Stimulated activated CD4-positive, alpha-beta T cell treated with anti-CD3 and anti-CD28 coated beads, TNF-alpha, amount 100 ng/mL, for 4 hours (primary cell): ENCODE measurements at places on chromosomes 11 and 22.
A peak's percentile ranks its signal among the peaks of the same experiment; 100 is the strongest.

DNA sequence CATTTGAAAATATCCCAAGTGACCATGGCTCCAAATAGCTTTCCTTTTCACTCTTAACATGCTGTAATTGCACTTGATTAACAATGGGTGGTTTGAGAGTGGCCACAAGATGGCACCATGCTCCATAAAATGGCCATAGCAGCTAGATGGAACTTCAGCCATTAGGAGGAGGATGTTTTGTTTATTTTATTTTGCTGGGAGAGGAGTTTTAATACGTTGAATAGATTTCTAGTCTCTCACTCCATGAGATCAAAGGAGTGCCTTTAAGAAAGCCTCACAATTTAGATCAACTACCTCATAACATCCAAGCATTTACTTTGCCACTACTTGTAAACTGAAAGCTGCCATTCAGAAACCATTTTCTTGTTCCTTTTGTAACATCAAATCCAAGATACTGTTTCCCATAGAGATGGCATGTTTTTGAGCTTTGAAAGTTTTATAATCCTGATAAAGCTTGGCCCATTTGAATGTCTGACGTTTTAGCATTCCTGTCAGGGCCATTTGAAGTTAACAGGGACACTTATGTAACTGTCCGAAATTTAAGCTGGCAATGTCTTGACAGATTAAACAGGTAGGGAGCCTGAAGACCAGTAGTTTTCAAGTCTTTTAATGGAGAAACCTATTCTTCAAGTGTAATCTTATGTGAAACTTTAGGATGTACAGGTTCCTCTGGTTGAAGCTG, 4.7 kb downstream of the FEN1 start:
- peak; percentile 41 for DNase-seq

- DNase-seq, result no peak
Observed at GRCh38 chr11:120121914-120122473, 15.9 kb downstream of the TRIM29 start.

GRCh38 chr22:50705219-50705691, 32.6 kb downstream of the SHANK3 start:
- DNase-seq, result no peak

DNA sequence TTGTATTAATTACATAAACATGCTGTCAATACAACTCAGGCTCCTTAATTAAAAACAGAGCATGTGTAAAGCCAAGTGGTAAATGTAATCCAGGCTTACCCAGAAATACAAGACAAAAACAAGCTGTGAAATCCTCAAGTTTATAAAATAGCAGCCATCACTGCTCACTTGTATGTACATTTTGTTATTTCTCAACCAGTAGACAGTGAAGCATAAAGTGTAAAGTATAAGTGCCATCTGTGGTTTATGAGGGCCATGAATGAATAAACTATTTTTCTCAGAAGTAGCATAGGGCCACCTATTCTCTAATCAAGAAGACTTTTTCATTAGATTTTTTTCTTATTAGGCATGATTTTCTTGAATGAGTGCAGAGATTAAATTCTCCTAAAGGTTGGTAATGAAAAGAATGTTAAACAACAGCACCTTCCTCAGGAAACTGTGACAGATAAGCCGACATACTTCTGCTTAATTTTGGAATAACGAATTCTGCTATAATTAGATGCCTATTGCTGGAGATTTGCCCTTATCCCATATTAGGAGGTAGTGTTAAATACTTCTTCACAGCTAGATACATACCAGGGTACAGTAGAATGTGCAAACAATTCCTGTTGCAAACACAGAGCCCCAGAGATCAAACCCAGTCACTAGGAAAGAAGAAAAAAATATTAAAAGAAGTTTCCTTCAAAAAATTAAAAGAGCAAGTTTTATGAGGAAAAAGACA, 13.0 kb downstream of the SLC5A12 start:
- DNase-seq, result no peak

DNA sequence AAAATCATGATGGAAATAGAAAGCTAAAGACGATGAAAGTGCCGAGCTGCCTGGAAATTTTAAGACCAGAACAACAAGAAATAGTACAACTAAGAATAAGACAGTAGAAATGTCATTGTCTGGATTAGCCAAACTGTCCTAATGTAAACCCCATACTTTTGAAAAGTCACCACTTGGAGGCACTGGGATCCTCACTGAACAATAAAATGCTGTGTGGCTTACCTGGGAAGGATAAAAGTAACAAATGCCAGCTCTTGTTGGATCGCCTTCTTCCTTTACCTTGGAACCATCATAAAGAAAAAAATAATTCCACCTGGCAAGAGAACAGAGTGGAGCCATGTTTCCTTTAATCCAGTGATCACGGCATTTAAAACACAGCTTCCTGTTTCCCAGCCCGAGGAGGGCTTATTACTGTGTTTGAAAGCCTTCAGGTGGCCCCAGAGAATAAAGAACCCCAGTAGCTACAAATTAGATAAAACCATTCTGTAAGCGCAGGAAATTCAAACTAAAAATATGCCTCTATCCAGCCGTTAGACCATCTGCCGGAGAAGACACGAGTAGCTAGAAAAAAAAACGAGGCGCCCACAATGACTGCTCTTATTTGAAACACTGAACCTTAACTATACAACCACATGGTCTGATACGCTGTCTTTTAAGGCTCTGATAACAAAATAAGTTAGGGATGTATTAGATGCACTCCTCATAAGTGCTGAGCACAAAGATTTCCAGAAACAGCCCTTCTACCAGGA, 4.4 kb downstream of the HPS4 start:
- DNase-seq, result no peak

- DNase-seq, result no peak
Observed at GRCh38 chr22:48866906-48867681, 960.6 kb downstream of the BRD1 start.

DNA sequence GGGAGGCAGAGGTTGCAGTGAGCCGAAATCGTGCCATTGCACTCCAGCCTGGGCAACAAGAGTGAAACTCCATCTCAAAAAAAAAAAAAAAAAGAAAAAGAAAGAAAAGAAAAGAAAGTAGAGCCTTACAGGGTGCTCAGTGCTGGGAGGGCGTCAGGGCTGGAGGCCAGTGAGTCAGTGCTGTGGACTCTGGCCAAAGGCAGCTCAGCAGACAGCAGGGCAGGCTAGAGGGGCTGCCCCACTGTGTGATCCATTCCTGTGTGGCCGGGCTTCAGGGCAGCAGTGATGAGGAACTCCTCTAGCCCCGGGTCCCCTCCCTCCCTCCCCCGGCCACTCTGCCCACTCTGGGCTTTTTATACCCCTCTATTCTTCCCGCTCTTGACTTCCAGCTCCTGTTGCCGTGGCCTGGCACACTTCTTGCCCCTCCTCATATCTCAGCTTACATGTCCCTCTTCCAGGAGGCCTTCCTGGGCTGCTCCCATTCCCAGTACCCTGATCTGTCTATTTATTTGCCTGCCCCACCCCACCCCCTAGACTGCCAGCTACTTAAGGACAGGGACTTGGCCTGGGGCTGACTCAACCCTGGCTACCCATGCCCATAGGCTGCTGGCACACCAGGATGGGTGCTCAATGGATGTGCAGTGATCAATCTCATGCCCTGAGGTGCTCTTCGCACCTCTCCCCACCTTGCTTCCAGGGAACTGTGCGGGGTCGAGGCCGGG, 10.1 kb downstream of the SYT12 start:
- DNase-seq, result no peak

GRCh38 chr11:64913171-64913727, 3.8 kb downstream of the ATG2A start:
- no peak for DNase-seq

GRCh38 chr11:115499891-115500290, 4.3 kb downstream of the CADM1 start:
- no peak for DNase-seq

DNA sequence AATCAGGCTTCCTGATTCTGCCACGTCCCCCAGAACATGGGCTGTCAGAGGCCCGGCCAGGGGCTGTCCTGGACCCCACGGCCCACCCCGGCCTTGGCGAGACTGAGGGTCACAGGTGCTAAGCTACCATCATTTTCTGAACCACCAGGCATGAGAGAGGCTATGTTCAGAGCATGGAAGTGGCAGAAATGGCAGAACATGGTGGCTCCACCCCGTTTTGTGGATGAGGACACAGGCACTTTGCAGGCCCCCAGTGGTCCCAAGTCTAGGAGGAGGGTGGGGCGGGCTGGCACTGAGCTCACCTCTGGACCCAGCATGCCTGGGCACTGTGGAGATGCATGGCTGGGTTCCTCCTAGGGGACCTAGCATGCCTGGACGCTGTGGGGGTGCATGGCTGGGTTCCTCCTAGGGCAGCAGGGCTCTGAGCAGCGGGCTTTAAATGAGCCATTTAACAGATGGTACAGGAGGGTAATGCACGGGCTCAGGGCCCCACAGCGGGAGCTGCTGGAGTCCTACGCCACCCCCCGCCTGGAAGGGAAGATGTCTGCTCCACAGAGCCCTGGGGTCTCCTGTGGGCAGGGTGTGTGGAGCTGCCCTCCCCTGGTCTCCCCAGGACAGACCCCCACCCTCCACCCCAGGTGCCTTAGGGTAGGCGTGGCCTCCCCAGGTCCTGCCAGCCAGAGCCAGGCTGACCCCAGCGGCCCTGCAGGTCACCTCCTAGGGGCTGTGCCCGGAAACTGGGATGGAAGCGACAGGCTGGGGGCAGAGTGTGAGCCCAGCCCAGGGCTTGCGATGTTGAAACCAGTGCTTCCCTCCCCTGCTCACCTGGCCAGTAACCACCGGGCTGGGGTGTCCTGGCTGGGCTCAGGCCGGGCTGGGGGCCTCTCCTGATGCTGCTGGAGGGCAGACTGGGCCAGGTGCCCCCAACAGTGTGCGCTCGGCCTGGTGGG, 6.1 kb upstream of the MUC5AC start:
- DNase-seq, result no peak

DNA sequence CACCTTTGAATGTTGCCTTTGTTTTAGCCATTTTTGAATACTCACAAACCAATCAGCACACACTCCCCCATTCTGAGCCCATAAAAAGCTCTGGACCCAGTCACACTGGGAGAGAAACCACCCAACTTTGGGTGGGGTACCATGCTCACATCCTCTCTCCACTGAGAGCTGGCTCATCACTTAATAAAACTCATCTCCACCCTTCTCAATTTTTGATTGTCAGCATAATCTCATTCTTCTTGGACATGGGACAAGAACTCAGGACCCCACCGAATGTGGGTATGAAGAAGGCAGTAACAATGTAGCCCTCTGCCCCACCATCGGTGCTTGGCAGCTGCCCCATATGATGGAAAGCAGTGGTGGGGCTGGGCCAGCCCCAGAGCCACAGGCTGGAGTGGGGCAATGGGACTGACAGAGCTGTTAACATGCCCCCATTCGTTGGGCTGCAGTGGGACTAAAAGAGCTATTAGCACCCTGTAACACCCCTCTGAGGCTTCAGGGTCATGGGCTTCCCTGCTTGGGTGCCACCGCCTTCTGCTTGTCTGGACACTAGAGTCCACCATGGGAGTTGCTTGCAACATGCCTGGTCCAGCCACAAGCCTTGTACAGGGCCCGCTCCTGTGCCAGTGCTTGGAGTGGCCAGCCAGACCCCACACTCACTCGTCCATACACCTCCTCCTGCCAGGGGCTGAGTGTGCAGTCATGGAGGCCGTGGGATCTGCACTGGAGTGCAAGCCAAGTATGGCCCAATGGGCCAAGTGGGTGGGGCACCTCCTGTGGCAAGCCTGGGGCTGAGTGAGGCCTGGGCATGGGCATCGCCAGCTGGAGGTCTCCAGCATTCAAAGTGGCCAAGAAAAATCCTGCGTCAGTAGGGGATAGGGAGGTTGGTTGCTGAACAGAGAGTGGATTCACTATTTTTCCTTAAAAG, 471.1 kb downstream of the TBC1D22A start:
- no peak for DNase-seq

GRCh38 chr22:39661842-39662685, 91.5 kb downstream of the CACNA1I start:
- peak; percentile 54 for DNase-seq

DNA sequence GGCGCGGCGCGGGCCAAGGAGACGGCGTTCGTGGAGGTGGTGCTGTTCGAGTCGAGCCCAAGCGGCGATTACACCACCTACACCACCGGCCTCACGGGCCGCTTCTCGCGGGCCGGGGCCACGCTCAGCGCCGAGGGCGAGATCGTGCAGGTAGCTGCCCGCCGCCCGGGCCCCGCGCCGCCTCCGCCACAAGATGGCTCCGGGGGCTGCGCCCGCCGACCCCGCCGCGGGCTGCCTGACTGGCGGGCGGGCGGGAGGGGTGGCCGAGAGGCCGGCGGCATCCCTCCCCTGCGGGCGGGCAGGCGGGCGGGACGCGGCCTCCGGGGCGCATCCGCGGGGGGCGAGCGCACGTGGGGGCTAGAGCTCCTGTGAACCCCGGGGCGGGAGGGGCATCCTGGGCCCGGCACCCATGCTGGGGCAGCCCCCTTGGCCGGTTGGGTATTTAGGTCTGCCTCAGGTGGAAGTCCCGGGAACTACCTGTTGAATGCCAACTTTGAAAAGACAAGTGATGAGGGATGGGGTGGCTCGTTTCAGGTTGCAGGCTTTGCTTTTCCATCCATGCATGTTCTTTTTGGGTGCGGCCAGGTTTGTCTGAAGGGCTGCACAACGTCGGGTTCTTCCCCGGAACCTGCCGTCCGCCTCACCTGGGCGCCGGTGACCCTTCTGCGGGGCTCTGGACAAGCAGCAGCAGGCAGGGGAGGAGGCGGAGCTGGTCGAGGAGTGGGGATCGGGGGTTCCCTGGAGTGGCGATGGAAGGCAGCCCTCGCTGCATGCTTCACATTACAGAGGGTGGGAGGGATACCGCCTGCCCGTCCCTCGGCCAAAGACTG, 760 bp downstream of the ZNRF3 start:
- DNase-seq, result no peak

GRCh38 chr11:73958521-73959141, 7.8 kb downstream of the DNAJB13 start:
- DNase-seq, result no peak

DNA sequence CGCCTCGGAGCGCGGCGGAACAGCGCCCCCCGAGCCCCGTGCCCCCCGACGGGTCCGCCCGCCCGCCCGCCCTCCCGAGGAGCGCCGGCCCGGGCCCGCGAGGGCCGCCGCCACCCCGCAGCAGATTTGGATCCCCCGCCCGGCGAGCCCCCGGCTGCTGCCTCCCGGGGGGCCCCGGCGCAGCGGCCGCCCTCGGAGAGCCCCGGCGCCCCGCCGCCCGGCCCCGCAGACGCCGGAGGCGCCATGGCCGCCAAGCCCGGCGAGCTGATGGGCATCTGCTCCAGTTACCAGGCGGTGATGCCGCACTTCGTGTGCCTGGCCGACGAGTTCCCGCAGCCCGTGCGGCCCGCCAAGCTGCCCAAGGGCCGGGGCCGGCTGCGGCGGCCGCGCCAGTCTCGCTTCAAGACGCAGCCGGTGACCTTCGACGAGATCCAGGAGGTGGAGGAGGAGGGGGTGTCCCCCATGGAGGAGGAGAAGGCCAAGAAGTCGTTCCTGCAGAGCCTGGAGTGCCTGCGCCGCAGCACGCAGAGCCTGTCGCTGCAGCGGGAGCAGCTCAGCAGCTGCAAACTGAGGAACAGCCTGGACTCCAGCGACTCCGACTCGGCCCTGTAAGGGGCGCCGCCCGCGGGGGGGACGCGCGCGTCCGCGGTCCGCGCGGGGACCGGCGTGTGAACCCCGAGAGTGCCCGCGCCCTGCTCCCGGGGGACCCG, 380 bp downstream of the C11orf96 start:
- DNase-seq, result no peak
